ENCODE measurements at places on chromosomes 1 and 21. TPM values are rescaled to one million over a fixed set of nuclear protein-coding genes. Genes with fewer than 3 reads are reported as not detected.

Gene FAM72C
- not detected for polyA plus RNA-seq

Gene RIIAD1
- 5.5 TPM for polyA plus RNA-seq

Gene PARS2
- polyA plus RNA-seq = 0.80 TPM

GRCh38 chr1:160726114-160726497, 12.9 kb upstream of the SLAMF7 start:
- DNase-seq = no peak

DNA sequence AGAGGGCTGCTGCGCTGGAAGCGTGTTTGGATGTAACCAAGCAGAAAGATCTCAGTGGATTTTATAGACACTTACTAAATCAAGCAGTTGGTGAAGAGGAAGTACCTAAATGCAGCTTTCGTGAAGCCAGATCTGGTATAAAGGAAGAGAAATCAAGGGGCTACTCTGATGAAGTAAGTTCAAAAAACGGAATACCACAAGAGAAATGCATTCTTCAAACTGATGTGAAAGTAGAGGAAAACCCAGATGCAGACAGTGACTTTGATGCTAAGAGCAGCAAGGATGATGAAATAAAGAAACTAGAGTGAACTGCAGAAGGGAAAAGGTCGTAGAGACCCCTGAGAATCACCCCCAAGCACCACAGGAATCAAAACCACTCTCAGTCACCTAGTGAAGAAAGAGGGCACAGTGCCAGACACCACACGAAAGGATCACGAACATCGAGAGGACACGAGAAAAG, 40.8 kb upstream of the NEXN start:
- DNase-seq = no peak

GRCh38 chr1:113792986-113793385, 19.3 kb downstream of the RSBN1 start:
- no peak for DNase-seq

GRCh38 chr1:208600456-208601190, 356.4 kb upstream of the PLXNA2 start:
- DNase-seq = no peak

DNA sequence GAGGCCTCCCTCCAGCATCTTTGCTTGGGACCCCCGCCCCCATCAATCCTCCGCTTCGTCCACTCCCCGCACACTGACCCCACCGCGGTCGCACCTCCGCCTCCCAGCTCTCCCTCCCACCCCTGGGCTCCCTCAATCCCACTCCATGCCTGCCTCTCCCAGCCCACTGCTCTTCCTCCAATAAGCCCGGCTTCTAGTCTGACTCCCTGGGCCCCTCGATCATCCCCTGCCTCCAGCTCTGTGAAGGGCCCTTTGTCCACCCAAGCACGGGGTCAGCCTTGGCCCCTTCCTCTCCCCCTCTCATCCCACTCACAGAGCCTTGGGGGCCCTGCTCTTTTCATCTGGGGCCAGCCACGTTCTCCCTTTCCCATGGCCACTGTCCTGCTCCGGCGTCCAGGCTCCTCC, 1.5 kb upstream of the TMEM200B start:
- DNase-seq = no peak

GRCh38 chr1:115201598-115201997, 112.3 kb upstream of the TSPAN2 start:
- DNase-seq = no peak

GRCh38 chr1:119680723-119681122, 31.0 kb upstream of the PHGDH start:
- no peak for DNase-seq

Data from heart right ventricle (tissue), 16 donors.